ENCODE measurements at places on chromosomes 16 and 17.

GRCh38 chr17:48373130-48373830 is 56.7 kb downstream of the SKAP1 start:
- no peak for DNase-seq

DNA sequence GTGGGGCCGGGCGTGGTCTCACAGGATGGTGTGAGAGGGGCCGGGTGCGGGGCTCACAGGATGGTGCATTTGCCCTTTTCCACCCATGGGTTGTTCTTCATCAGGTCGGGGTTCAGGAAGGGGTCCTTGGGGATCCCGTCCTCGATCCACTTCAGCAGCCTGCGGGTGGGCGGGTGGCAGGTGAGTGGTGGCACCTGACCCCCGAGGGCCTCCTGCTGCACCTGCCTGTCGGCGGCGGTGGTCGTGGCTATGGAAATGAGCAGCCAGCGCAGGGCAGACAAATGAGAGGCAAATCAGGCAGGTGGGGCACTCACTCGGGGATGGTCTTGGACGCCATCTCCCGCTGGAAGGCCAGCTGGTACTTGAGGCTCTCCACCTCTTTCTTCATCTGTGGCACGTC is 1.9 kb downstream of the GNG13 start:
- no peak for DNase-seq

- no peak for DNase-seq
Measured at GRCh38 chr17:39231091-39231561, 5.4 kb upstream of the STAC2 start.

GRCh38 chr16:55988013-55988412 is 112.8 kb upstream of the CES5A start:
- DNase-seq = no peak

DNA sequence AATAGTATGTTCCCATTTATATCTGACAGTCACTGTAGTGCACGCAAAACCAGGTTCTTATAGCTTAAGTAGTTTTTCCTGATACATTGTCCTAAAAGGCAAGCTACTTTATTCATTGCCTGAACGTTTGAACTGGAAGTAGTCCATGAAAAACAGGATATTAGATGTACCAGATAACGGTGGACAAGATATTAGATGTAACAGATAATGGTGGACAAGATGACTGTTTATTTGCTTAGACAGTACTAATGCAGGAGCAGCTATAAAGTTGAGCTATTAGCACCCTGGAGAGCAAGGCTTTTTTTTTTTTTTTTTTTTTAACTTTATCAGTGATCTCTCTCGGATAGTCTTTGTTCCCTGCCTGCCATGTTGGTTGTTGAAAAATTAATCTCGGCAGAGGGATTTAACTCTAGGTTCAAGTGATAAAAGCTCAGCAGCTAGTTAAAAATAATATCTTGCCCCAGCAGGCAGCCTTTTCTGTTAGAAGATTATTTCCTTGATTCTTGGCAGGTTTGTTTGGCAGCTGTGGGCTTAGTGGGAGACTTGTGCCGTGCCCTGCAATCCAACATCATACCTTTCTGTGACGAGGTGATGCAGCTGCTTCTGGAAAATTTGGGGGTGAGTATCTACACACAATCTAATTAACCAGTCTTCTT is 17.3 kb upstream of the TBKBP1 start:
- no peak for DNase-seq

- DNase-seq = no peak
Measured at GRCh38 chr16:1206786-1207185, 18.3 kb downstream of the TPSG1 start.

DNA sequence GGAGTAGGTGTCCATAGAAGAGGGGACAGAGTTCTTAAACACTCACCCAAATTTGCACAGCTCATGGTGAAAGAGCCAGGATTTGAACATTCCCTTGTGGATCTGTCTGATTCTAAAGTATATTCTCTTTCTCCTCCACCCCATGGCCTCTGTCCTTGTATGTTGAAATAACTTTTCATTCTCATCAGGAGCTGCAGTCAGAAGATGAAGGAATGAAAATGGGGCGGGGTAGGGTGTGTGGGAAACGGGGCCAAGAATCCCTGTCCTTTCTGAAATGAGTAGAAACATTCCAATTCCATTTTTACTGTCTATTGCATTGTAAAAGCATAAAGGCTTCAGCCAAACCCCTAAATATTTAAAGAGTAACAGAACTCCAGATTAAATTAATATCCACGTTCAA is 42.8 kb downstream of the NOG start:
- DNase-seq = no peak

- DNase-seq = no peak
Measured at GRCh38 chr17:74150428-74151025, 53.0 kb upstream of the RPL38 start.

GRCh38 chr17:55444471-55445441 is 23.1 kb upstream of the MMD start:
- no peak for DNase-seq

GRCh38 chr17:58960068-58960467 is 146.6 kb downstream of the TRIM37 start:
- DNase-seq = no peak

DNA sequence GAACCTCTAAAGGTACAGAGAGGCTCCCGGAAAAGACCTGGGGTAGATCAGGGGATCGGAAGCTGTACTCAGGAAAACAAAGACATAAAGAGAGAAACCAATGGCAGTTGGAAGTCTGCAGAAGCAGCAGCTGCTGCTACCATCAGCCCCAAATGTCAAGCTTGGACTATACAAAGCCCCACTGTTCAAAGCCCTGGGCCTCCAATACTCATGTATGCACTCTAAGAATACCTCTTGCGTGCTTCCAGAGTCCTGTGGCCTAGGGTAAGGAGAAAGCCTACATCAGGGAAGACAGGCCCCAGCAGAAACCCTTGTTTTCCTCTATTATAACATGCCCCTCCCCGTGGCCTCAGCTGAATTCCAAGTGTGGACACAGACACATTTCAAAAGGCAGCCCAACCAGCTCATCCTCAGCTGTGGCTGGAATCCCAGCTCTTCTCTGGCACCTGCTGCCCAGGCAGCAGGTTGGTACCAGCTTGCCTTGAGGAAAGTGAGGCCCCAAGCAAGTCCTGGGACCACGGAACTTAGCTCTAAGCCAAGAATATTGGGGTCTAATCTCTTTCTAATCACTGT is 19.3 kb upstream of the MTMR4 start:
- DNase-seq = no peak

DNA sequence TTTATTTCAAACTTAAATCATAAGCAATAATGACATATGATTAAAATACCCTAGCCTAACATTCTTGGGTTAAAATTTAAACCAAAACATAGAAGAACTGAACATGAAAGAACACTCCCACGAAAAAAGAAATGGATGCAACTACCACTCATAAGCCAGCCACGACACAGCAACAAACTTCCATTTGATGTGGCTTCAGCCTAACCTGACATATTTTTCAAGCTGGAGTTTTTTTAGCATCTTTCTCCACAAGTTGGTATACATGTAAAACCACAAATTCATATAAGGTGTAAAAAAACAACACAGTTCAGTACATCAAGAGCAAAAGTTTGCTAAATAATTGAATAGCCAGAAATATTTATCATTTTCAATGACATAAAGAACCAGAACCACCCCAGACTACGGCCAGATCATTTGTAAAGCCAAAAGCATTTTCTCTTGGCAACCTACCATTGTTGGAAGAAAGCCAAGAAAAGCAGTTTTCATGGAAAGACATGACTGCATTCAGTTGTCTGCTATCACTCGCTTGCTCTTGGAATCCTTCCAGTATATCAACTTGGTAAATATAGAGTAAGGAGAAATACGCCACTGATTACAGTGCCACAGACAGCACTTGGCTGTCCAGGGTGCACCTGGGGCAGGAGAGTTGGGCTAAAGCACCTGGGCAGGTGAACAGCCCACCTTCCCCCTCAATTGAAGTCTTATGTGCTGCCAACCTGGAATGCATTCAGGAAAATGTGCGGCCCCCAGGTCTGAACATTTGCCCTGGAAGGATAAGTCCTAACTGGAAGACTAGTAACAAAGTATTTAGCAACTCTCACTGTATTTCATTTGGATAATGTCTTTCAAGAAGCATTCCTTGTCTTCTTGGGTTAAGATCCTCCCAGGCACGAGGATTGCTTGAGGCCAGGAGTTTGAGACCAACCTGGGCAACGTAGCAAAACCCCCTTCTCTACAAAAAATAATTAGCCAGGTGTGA is 60.5 kb downstream of the CREBBP start:
- DNase-seq = no peak

DNA sequence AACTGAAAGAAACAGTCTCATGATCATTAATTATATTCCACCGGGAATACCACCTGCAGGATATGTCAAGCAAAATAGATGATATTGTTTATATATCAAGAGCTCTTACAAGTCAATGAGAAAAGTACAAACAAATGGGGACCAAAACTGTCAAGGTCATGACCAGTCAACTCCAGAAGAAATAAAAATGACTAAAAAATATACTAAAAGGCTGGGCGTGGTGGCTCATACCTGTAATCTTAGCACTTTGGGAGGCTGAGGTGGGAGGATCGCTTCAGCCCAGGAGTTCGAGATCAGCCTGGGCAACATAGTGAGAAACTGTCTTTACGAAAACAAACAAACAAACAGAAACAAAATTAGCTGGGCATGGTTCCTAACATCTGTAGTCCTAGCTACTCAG is 49.8 kb upstream of the SCNN1B start:
- no peak for DNase-seq

DNA sequence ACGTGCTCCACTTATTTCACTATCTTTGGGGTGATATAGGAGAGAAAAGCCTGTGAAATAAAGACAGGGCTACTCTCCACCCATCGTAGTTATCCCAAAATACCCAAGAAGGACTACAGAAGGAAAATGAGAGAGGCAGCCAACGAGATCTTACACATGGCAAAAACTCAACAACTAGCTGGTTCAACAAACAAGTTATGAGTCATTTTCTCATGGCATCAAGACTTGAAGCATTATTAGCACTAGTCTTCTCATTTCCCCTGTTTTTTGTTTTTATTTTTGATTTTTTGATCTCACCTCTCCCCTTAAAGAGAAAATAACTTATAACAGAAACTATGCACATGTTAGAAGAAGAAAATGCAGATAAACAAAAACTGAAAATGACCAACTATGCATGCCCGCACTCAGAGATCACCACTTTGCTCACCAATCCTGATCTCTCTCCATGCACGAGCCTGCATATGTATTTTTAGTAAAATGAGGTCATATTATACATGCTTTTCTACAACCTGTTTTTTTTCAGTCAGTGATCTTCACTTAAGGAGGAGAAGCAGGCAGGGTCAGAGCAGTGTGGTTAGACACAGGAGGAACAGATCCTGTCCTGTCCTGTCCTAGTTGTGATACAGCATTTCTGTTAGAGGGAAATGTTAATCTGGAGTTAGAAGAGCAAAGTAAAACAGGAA is 22.8 kb downstream of the FAM117A start:
- no peak for DNase-seq

- DNase-seq = no peak
Measured at GRCh38 chr17:9148905-9149525, 127.7 kb downstream of the NTN1 start.

GRCh38 chr16:54822492-54822891 is 108.2 kb upstream of the IRX5 start:
- no peak for DNase-seq

GRCh38 chr17:63275318-63275970 is 170.7 kb downstream of the CYB561 start:
- DNase-seq = no peak

- peak; percentile 8 for DNase-seq
Measured at GRCh38 chr17:28897769-28898526, 415 bp upstream of the FLOT2 start.

GRCh38 chr17:2598166-2598565 is 4.7 kb downstream of the PAFAH1B1 start:
- no peak for DNase-seq

DNA sequence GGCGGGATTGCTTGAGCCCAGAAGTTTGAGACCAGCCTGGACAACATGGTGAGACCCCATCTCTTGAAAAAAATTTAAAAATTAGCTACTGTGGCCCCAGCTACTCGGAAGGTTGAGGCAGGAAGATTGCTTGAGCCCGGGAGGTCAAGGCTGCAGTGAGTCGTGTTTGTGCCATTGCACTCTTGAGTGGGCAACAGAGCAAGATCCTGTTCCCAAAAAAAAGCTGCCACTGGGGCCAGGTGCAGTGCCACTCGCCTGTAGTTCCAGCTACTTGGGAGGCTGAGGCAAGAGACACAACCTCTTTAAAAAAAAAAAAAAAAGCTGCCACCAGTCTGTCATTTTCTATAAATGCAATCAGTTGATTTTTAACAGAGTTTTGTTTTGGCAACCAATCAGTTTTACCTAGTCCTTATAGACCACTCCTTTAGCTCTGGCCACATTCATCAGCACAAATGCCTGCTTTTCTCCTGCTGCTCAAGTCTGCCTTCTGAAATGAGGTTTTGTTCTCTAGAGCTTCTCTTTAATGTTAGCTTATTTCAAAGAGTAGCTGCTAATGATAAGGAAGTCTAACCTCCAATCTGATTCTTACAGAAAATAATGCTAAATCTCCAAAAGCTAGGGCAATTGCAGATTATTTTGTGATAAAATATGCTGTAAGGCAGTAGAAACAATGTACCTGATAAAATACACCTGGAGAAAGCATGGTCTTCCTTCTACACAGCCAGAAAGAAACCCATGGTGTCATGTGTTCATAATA is 64.8 kb downstream of the TUBD1 start:
- no peak for DNase-seq

DNA sequence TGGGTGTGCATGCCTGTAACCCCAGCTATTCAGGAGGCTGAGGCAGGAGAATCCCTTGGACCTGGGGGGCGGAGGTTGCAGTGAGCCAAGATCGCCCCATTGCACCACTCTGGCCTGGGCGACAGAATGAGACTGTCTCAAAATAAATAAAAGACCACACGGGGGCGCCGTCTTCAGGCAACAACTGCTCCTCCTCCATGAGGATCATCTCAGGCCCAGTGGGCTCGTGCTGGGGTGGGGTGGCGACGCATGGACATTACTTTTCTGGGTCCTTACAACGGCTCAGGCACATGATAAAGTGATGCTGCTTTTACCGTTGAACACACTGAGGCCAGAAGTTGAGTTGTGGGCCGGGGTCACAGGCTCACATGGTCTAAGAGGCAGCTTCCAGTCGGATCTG is 56.2 kb downstream of the PRMT7 start:
- DNase-seq = no peak

DNA sequence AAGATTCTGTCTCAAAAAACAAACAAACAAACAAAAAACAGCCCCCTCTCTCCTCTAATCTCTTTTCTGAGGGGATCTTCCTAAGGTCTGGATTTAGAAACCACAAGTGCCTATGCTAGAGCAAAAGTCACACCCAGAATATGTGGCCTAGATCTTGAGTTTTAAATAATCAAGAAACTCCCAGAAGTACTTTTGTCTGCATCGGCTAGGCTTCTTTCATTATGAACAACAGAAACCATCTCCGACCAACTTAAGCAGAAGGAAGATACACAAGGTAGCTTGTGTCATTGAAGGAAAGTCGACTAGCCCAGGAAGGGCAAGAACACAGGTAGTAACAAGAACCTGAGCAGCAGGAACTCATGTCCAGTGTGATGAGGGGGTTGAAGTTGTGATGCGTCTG is 73.9 kb upstream of the KIFC3 start:
- DNase-seq = no peak

GRCh38 chr16:74094962-74095361 is 201.7 kb upstream of the PSMD7 start:
- DNase-seq = no peak

- DNase-seq = no peak
Measured at GRCh38 chr17:83053739-83054451, 25.5 kb upstream of the METRNL start.

Measured in stimulated activated CD8-positive, alpha-beta memory T cell treated with anti-CD3 and anti-CD28 coated beads, Interleukin-7, amount 100 ng/mL, for 1 hour (primary cell).